ENCODE measurements at places on chromosomes 1 and 21.
A peak's percentile ranks its signal among the peaks of the same experiment; 100 is the strongest.

- DNase-seq: no peak
Measured at GRCh38 chr1:51100264-51100880, 1.7 kb upstream of the C1orf185 start.

DNA sequence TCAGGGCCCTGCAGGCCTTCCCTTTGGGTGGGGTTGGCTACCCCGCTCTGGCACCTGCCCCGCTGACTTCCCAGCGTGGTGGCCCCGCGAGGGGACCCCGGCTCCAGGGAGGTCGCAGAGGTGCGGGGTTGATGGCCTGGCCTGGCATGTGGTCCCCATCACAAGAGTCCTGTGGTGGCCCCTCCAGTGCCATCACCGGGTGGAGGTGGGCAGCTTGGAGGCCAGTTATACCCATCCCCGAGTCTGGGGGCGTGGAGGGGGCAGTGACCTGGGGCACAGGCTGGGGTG lies 26.8 kb downstream of the PRMT2 start:
- no peak for DNase-seq

DNA sequence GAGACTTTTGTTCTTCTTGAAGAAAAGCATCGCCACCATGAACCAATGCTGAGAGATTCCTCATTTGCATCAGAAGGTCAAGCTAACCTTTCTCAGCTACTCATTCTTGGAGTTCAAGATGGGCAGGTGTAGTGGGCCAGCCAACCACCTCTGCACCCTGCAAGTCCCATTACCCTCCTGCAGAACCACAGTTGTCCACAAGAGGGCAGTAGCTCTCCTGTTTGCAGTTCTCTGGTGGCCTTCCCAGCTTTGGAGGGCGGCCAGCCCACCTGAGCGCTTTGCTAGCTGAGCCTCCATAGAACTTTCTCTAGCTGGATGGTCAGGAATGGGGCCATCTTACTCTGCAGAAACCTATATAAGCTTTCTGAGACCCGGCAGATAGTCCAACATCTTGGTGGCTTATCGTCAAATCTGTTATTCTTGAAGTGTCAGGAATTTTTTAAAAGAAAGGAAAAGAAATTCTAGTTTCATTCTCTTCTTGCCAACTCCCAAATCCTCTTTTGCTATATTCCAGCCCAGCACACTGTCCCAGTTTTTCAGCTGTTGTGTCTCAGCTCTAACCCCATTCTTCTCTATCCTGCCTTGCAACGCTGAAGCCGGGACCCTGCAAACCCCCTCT lies 11.0 kb upstream of the LMX1A start:
- peak; percentile 84 for DNase-seq

GRCh38 chr1:226370144-226370923 lies 37.6 kb downstream of the PARP1 start:
- DNase-seq: no peak

DNA sequence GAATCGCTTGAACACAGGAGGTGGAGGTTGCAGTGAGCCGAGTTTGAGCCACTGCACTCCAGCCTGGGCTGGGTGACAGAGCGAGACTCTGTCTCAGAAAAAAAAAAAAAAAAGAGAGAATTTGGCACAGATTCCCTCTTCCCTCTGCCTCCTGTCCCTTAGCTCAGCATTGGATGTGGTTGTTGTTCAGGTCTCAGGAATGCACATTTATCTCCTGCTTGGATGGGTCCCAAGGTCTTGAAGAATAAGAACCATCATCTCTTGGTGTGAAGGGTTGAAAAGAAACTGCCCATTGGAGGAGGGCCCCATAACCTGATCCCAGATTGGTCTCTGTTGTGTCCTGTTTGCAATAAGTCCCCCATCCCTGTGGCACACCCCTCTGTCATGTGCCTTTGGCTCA lies 34.9 kb downstream of the UBIAD1 start:
- DNase-seq: no peak

- no peak for DNase-seq
Measured at GRCh38 chr1:94773296-94773809, 46.8 kb upstream of the SLC44A3 start.

- no peak for DNase-seq
Measured at GRCh38 chr1:93525431-93525830, 77.5 kb downstream of the FNBP1L start.

- DNase-seq: no peak
Measured at GRCh38 chr1:97505816-97506215, 415.0 kb downstream of the DPYD start.

GRCh38 chr1:161096015-161096414 lies 2.1 kb upstream of the KLHDC9 start:
- DNase-seq: no peak

GRCh38 chr1:71399594-71399993 lies 318.8 kb upstream of the ZRANB2 start:
- no peak for DNase-seq

DNA sequence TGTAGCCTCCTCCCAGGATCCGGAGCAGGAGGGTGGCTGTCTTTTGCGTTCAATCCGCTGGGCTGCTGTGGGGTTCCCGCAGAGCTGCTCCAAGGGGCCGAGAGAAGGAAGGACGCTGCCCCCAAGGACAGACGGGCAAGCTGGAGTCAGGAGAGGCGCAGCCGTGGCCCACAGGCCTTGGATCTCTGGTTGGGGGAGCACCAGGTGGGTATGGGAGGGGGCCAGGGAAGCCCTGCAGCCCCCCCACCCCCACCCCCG lies 15.9 kb upstream of the SKI start:
- no peak for DNase-seq

GRCh38 chr1:77039739-77040138 lies 172.5 kb downstream of the ST6GALNAC5 start:
- no peak for DNase-seq

GRCh38 chr1:172549621-172550280 lies 16.8 kb downstream of the SUCO start:
- DNase-seq: no peak

GRCh38 chr1:76070538-76070937 lies 4.0 kb upstream of the ST6GALNAC3 start:
- DNase-seq: no peak

GRCh38 chr21:45013260-45013841 lies 61.0 kb upstream of the ADARB1 start:
- no peak for DNase-seq

GRCh38 chr1:220353229-220354012 lies 81.2 kb upstream of the RAB3GAP2 start:
- no peak for DNase-seq

DNA sequence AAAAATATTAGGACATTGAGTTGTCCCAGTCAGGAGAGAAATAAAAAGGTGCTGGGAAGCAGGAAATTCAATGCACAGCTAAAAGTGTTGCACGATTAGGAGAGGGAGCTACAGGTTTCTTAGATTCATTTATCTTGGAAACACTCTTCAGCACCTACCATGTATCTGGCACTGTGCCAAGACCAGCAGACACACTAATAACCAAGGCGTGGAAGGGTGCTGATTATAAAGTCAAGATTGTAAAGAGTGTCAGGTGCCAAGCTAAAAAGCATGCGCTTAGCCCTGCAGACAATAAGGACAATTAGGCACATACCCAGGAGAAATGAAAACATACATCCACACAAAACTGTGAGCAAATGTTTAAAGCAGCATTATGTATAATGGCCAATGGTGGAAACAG lies 129.9 kb downstream of the DSCAM start:
- no peak for DNase-seq

DNA sequence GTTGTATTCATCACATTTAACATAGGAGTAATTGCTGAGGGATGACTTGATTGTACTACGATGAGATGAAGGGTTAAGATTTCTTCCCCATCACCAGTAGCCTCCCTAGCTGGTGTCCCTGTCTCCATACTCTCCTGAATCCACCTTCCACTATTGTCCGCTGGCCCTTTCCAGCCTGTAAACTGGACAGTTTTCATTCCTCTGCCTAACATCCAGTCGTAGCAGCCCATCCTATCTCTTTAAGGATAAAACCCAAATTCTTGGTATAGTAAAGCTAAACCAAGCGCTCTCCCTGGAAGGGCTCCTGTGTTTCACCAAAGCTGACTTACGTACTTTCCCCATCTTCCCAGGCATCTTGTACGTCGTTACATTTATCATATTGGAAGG lies 670 bp downstream of the COX20 start:
- peak; percentile 29 for DNase-seq

DNA sequence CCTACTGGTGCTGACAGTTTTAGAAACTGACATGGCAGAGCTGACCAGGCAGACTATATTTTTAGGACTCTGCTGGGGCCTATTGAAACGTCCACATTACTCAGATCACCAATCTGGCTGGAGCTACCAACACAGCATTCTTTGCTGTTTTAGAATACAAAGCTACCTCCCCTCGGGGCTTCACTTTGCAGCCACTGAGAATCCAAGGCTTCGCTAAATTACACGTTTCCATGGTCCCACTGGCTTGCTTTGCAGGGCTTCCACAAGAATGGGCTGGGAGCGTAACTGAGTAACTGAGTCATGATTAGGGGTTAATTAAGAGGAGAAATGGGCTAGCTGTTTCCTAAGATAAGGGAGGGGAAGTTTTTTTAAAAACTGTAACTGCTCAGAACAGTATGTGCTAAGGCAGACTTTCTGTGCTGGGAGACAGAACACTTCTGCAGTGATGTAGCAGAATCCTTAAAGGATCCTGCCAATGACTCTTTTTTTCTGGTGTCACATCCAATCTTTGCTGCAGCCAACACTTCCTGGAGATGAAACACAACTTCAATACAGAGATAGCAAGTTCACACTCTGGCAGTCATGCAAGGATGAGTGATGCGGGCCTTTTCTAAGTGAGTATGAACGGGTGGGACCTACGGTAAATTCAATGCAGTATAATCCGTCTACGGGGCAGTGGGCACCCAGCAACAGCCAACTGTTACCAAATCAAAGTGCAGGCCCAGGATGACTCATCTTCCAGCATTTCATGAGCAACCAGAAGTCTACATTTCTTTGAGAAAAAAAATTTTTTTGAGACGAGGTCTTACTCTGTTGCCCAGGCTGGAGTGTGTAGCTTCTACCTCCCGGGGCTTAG lies 21.5 kb downstream of the NDUFS5 start:
- DNase-seq: no peak

DNA sequence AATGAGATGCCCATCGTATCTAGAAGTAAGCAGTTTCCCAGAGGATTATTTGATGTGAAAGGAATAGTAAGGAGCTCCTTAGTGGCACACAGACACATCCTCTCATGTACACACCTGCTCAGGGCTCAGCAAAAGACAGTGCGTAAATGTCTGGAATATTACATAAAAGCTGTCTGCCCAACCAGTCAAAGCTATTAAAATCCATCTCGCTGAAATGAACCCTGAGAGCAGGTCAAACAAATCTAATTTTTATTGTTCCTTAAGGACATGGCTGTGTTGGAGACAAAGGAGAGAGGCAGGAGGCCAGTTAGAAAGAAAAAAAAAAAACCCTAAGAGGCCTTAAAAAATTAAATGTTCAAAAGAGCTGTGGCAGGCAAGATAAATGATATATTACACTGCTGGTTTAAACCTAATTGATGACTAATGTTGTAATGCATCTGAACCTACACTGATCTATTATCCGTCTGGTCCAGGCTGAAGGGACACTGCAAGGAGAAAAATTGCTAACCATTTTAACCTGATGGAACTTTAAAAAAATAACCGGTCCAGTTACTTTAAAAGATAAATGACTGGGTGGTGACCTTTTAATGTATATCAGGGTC lies 58.5 kb upstream of the FGGY start:
- no peak for DNase-seq

GRCh38 chr1:42960122-42960390 lies 1.4 kb upstream of the SLC2A1 start:
- no peak for DNase-seq

GRCh38 chr1:193569983-193570269 lies 383.5 kb upstream of the B3GALT2 start:
- DNase-seq: no peak

GRCh38 chr1:96747565-96747964 lies 26.0 kb downstream of the PTBP2 start:
- no peak for DNase-seq

- DNase-seq: no peak
Measured at GRCh38 chr1:22919341-22920025, 53.2 kb downstream of the LACTBL1 start.

DNA sequence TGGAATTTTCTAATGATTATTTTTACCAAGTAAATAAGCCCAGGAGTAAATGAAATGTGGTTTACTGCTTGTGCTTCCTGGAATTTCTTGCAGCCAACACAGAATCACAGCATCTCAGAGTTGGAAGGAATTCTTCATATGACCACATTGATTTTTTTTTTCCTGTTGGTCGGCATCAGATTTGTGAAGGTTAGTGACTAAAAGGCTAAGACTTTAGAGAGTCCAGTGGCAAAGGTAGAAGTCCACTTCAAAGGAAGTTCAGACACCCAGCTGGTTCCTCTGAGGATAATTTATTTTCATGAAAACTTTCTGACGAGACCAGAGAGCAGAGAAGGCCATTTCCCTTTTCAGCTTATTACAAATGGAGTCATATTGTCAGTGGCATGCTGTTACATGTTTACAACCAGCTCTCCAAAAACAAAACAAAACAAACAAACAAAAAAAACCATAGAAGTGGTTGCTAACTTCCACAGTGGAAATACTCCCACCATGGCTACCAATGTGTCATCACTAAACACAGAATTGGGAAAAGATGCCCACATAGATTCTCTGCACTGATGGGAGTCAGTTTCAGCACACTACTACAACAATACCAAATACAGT lies 77.2 kb upstream of the CDC42BPA start:
- DNase-seq: no peak

Measured in activated naive CD4-positive, alpha-beta T cell treated with anti-CD3 and anti-CD28 coated beads, Interleukin-2, amount 10 ng/mL, durations not matched to agents 7 days and 5 days (primary cell).